NCI-H510A treated with DMSO at 0.1 percent for 48 hours (cell line): ENCODE measurements at places on chromosomes 2 and 18.

- no peak for DNase-seq
These were observed at the start of gene CNGA3 for GRCh38 chr2:98346311-98347236. TSS of gene CNGA3 (plus strand) at chr2:98346456. CDS start at chr2:98369976, 23,520 bp downstream.

- DNase-seq: no peak
These were observed 281.2 kb upstream of the FBXO11 start for GRCh38 chr2:48187503-48187902.

- DNase-seq: no peak
These were observed 61.1 kb upstream of the CXCR4 start for GRCh38 chr2:136178941-136179601.

- no peak for DNase-seq
These were observed 181.6 kb downstream of the AFF3 start for GRCh38 chr2:99960790-99961189.

DNA sequence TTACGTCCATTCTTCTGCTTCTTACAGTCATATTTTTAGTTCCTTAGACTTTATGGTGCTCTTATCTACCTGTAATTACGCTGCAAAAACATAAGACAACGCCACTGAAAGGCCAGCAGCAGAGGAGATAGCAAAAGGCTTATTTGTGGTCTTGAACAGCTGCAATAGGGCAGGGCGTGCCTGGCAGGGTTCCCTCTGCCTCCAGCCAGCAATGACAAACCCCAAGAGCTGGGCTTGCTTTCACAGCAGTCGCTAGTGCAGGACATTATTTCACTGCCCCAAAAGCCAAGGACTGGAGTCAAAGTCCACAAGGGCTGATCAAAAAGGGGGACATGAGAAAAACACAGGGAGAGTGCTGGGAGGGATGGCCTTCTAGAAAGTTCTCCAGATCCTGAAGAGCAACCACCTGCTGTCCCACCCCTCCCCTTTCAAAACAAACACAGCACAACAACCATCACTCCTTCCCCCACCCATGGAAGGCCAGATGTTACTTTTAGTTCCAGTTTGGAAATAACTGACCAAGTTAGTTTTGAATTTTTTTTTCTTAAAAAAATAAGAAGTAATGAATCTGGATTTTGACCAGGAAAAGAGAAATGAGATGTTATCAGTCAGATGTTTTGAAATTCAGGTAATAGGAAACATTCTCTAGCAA, 127.8 kb downstream of the RBMS1 start:
- no peak for DNase-seq

- no peak for DNase-seq
These were observed 335.2 kb downstream of the AGPS start for GRCh38 chr2:177727577-177728398.

DNA sequence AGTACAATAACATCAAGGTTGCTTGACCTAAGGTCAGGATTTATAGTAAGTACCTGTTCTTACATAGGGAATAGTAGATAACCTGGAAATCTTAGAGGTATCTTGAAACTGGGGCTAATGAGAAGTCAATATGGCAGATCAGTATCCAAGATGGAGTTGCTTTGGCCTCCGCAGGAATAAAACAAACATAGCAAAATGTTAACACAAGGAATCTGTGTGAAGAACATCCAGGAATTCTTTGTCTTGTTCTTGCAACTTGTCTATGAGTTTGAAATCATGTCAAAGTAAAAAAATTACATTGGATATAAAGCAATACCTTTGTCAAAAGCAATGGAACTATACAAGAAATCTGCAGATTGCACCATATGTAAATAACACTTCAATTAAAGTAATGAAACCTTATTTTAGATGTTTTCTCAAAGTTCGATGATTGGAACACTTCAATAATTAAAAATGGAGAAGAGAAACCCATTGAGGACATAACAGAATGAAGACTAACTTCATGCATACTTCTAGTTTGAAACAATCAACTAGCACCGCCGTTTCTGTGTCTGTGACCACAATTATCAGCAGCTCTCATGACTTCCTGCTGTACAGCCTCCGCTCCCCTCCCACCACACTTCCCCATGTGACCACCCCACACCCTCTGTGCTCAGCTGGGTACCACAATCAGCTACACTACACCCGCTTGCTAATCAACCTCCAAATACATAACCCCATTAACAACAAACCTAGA, 27.6 kb downstream of the C2orf76 start:
- no peak for DNase-seq

- no peak for DNase-seq
These were observed 1047.8 kb upstream of the NXPH2 start for GRCh38 chr2:139828011-139828410.

DNA sequence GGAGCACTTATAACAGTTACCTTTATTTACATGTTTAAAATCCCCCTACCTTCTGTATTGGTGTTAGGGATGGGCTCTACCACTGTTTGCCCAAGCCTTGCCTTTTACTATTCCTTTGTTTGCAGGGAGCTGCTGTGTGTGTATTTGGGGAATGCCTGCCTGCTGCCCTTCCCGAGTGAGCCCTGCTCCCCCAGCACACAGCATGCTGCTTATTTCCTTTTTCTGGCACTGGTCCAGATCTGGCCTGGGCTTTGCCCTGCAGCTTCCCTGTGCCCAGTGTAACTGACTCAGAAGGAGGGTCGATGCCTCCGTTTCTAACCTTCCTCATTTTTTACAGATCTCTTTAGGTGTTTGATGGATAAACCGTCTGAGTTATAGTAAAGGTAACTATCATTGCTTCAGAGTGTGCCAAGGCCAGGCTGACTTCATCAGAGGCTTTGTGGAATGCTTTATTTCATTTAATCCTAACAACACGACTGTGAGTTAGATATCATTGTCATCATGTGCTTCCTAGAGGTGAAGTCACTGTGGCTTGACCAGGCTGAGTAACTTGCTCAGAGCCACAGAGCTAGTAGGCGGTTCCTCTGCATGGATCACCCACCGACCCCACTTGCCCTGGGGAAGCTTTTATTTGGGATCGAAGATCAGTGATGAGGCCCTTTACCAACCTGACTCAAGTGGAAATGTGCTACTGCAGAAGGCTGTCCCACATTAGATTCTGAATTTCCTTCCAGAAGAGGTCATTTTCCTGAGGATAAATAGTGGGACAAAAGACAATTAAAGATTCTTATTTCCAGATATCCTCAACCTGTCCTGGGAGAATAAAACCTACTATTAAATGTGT, 238.8 kb downstream of the ZNF407 start:
- peak; percentile 95 for DNase-seq

GRCh38 chr2:69628325-69629021, 15.1 kb downstream of the AAK1 start:
- no peak for DNase-seq

- DNase-seq: no peak
These were observed 27.8 kb upstream of the RNF125 start for GRCh38 chr18:31990823-31991222.

DNA sequence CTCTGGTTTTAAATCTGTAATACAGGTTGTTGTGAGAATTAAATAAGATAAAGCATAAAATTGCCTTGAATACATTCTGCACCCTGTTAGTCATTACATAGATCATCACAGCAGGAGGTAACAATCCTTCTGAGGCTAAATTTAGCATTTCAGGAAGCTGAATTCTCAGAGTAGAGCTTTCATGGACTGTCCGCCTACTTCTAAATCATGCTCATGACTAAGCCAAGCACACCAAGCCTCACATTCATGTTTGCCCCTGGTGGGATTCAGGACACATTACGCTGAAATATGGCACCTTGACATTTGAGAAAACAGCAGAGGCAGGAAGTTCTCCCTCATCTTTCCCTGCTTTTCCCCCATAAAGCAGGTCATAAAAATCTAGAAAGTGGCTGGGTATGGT, 16.6 kb upstream of the PIK3C3 start:
- no peak for DNase-seq

DNA sequence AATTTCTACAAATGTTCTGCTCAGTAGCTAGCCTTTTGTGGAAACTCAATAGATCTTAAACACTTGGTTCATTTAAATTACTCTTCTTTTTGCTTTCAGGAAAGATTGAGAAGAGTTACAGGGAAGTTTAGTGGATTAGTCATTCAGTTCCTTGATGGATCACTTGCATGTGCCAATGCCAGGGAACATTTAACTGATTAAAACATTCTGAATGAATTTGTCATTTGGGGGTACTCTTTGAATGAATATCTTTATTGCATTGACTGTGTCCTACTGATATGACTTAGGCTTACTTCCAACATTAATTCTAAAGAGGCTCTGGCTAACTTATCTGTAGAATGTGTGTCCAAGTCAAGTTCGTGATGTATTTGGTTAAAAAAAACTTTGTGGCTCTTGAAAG, 199.8 kb downstream of the PLCL1 start:
- no peak for DNase-seq

DNA sequence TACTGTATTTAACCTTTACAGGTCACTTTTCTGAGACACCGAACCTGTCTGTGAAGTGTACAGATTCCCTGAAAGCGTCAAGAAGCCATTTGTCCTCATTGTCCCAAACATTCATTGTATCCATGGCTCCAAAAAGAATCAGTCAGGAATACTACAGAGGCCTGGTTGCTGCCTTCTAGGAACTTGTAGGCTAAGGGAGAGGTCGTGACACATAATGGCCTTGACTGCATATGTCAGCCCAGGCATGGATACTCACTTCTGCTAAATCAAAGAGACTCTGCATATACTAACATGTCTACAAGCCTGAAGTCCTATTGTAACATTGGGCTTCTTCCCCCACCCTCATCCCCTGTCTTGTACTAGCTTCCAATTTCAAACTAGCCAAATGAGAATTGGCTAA, 40.2 kb downstream of the ONECUT2 start:
- DNase-seq: no peak
